Activated naive CD8-positive, alpha-beta T cell treated with anti-CD3 and anti-CD28 coated beads for 36 hours (primary cell): ENCODE measurements at places on chromosomes 12 and 14. TPM values are rescaled to one million over a fixed set of nuclear protein-coding genes. Genes with fewer than 3 reads are reported as not detected.
A peak's percentile ranks its signal among the peaks of the same experiment; 100 is the strongest.

- no peak overlapping the region for H3K4me3 ChIP-seq
- no peak overlapping the region for H3K27ac ChIP-seq
- peaks cover 5% of the 10 kb centered on the region for H3K36me3 ChIP-seq
- peaks cover 1% of the 10 kb centered on the region for H3K4me1 ChIP-seq
- no peaks in the 10 kb centered on the region for H3K27me3 ChIP-seq
These were observed 150.8 kb downstream of the TTC7B start for GRCh38 chr14:90665321-90666000.

GRCh38 chr12:40168001-40168400 lies 56.8 kb upstream of the LRRK2 start:
- peaks cover 7% of the 10 kb centered on the region for H3K27me3 ChIP-seq
- peaks cover 2% of the 10 kb centered on the region for H3K36me3 ChIP-seq
- no peak overlapping the region for H3K27ac ChIP-seq
- DNase-seq = no peak

Gene TMEM120B
- 14.5 TPM for total RNA-seq

Gene ITGA5
- total RNA-seq = 18.3 TPM

- H3K27me3 ChIP-seq = no peaks in the 10 kb centered on the region
- H3K4me1 ChIP-seq = peaks cover 4% of the 10 kb centered on the region
- no peaks in the 10 kb centered on the region for H3K36me3 ChIP-seq
- DNase-seq = no peak
- no peak overlapping the region for H3K27ac ChIP-seq
These were observed 19.0 kb upstream of the KRAS start for GRCh38 chr12:25269701-25270100.

- no peaks in the 10 kb centered on the region for H3K36me3 ChIP-seq
- no peak overlapping the region for H3K4me3 ChIP-seq
- no peaks in the 10 kb centered on the region for H3K4me1 ChIP-seq
These were observed 77.3 kb upstream of the TMTC2 start for GRCh38 chr12:82609234-82609914.

GRCh38 chr14:28987516-28987915 lies 220.9 kb downstream of the FOXG1 start:
- H3K4me3 ChIP-seq = no peak overlapping the region
- DNase-seq = no peak
- H3K27ac ChIP-seq = no peak overlapping the region
- H3K27me3 ChIP-seq = no peaks in the 10 kb centered on the region

Gene MMP19
- total RNA-seq = not detected

DNA sequence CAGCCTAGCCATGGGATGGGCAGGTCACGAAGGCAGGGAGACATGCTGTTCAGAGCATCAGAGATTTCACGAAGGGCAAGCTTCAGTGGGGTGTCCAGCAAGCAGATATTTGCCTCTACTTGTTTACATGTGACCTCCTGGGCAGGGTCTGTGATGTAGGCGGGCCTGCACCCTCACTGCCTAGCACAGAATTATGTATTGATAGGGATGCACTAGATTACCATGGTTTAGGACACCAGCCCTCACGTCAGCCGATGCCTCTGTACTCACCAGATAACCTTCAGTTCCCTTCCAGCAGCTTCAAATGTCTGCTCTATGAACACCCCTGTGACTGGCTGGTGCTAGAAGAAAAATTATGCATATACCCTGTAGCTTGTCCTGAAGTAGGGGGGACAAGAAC lies 5.1 kb upstream of the EIF5 start:
- H3K27me3 ChIP-seq = no peaks in the 10 kb centered on the region
- peaks cover under 1% of the 10 kb centered on the region for H3K36me3 ChIP-seq
- no peak overlapping the region for H3K27ac ChIP-seq
- H3K4me1 ChIP-seq = peaks cover 13% of the 10 kb centered on the region
- no peak overlapping the region for H3K4me3 ChIP-seq
- no peak for DNase-seq

Gene LMO3
- not detected for total RNA-seq

Gene TCL1A
- total RNA-seq = 3.0 TPM

DNA sequence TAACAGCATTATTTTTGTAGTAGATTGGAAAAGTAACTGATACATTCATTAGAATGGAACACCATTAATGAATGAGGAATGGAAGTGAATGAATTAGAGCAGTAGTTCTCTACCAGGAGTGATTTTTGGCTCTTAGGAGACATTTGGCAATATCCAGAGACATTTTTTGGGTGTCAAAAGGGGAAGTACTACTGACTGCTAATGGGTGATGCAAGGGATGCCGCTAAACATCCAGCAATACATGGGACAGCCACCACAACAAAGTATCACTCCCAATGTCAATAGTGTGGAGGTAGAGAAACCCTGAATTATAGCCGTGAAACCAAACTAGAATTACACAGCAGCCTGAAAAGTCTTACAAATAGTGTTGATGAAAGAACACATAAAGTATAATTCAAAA lies 1.5 kb downstream of the CHURC1 start:
- peaks cover 56% of the 10 kb centered on the region for H3K4me1 ChIP-seq
- no peak for DNase-seq
- H3K36me3 ChIP-seq = peaks cover 44% of the 10 kb centered on the region
- peak overlapping the region; percentile 90 for H3K4me3 ChIP-seq
- no peaks in the 10 kb centered on the region for H3K27me3 ChIP-seq

DNA sequence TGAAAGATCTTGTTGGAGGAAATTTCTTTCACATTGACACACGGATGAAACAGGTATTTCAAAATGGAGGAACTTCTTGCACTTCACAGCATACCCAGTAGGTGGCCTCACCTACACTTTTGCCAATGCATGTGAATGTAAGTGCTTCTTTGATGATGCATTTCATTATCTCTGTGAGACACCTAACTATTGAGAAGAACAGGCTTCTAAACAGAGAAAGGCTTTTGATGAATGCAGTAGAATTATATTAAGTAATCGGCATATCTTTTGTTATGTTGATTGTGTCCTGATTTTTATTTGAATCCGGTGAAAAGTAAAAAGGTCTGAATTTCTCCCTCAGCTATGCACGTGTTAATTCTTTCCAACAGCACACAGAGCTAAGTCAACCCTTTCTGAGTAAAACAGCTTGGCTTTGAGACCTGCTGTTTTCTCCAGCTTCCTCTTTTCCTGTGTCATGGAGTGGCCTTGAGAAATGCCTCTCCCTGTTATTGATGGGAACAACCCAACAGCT lies 399.0 kb downstream of the NAV3 start:
- no peak overlapping the region for H3K27ac ChIP-seq
- no peaks in the 10 kb centered on the region for H3K36me3 ChIP-seq
- H3K4me3 ChIP-seq = no peak overlapping the region
- H3K4me1 ChIP-seq = no peaks in the 10 kb centered on the region
- no peaks in the 10 kb centered on the region for H3K27me3 ChIP-seq
- peak; percentile 15 for DNase-seq

Gene MTRFR
- 27.2 TPM for total RNA-seq

DNA sequence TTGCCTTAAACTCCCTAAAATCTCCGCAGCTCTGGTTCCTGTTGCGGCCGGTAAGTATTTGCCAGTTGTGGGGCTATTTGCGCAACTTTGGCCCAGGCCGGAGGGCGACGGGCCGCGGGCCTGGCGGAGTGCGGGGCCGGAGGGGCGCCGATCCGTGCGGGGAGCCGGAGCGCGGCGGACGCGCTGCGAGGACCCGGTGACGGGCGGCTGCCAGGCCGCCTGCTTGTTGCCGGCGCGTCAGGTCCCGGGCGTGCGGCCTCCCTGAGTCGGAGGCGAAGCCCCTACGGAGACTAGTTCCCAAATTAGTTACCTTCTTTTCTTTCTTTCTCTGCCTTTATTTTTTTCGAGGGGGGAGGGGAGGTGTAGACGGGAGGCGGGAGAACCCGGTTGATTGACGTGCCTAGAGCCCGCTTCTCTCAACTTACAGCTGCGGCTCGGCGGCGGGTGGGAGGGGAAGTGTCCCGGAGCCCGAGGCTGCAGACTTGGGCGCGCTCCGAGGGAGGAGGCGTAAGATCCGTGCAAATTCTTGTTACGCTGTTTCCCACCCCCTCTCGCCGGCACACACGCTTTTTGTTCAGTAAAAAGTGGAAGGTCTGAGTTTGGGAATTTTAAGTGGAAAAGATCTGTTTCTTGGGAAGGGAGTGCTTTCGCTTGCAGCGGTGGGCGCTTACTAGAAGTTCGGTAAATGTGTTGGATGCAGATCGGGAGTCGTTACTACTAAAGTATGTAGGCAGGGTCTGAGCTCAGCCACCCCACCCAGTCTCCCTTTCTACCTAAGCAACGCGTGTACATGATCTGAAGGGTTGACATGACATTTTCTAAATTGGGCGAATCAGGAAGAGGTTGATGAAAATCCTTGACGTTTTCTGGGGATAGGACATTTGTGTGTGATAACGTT lies 576 bp downstream of the ZBTB1 start:
- peaks cover 53% of the 10 kb centered on the region for H3K36me3 ChIP-seq
- H3K27me3 ChIP-seq = peaks cover 4% of the 10 kb centered on the region
- H3K4me1 ChIP-seq = peaks cover 58% of the 10 kb centered on the region
- peak overlapping the region; percentile 100 for H3K27ac ChIP-seq
- DNase-seq = peak; percentile 83

Gene GPRC5A
- 0.27 TPM for total RNA-seq

DNA sequence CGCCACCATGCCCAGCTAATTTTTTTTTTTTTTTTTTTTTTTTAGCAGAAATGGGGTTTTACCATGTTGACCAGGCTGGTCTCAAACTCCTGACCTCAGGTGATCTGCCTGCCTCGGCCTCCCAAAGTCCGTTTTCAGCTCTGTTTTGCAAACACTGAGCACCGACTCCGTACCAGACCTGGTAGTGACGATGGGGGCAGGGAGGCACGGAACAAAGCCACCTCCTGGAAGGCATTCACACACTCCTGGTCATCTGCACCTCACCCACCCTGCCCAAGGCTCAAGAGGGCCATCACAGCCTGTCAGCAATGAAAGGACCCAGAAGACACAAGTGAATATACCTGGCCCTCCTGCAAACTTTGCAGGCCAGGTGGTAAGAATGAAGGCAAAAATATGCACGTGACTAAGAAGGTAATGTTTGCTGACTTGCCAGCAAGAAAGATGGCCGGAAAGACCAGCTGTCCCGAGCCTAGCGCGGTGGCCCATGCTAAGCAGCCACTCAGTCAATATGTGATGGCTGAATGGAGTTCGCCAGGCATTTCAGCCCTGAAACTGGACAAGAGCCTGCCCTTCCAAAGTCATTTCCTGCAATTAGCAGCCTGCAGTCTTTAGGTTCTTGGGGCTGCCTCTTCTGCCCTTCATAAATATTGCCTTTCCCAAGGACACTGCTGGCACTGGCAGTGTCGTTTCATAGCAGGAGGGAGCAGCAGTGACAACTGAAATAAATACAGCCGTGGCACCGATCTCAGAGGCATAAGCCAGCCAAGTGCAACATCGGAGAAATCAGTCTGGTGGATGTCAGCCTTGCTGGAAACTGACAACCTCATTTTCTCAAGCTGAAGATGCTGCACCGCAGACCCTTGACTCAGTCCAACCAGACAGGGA lies 17.6 kb downstream of the MMAB start:
- no peaks in the 10 kb centered on the region for H3K4me1 ChIP-seq
- no peak overlapping the region for H3K27ac ChIP-seq
- no peak for DNase-seq
- H3K4me3 ChIP-seq = no peak overlapping the region
- no peaks in the 10 kb centered on the region for H3K27me3 ChIP-seq

- no peaks in the 10 kb centered on the region for H3K36me3 ChIP-seq
- DNase-seq = no peak
- H3K27ac ChIP-seq = no peak overlapping the region
- H3K4me1 ChIP-seq = no peaks in the 10 kb centered on the region
- no peak overlapping the region for H3K4me3 ChIP-seq
- no peaks in the 10 kb centered on the region for H3K27me3 ChIP-seq
These were observed 29.2 kb downstream of the TMTC1 start for GRCh38 chr12:29754235-29755189.
